ENCODE measurements at places on chromosomes 13 and 19.
A peak's percentile ranks its signal among the peaks of the same experiment; 100 is the strongest.

DNA sequence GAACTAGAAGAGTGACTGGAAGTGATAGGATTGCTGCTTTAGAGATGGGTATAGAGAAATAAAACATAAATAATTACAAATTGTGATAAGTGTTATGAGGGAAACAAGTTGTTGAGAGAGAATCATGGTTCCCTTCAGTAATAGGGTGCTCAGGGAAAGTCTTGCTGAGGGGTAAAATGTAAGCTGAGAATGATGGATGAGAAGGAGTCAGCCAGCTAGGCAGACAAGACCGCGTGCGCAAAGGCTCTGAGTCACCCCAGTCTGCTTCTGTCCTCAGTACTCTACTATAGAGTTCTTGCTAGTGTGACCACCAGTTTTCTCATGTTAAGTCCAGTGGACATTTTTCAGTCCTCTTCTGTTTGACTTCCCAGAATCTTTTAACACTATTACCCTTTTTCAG, 39.5 kb downstream of the PCCA start:
- DNase-seq, result peak; percentile 51

DNA sequence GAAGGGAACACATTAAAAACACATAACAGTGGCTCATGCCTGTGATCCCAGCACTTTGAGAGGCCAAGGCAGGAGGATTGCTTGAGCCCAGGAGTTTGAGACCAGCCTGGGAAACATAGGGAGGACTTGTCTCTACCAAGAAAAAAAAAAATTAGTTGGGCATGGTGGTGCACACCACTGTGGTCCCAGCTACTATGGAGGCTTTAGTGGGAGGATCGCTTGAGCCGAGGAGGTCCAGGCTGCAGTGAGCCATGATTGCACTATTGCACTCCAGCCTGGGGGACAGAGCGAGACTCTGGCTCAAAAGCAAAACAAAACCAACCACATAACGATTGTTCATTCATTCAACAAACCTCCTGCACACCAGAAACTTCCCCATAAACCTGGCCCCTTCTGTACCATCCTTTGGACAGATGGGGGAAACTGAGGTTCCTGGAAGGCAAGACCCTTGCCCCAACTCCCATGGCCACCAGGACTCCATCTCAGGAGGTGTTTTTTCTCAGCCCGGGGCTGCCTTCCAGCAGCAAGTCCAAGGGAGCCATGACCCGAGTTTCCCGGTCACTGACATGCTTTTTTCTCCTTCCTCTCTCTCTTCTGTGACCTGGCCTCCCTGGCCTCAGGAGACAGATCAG, 4.3 kb downstream of the FOSB start:
- no peak for DNase-seq

GRCh38 chr13:66915596-66916185, 314.4 kb downstream of the PCDH9 start:
- DNase-seq, result peak; percentile 32

GRCh38 chr13:44620057-44620456, 43.9 kb upstream of the TSC22D1 start:
- peak; percentile 59 for DNase-seq

DNA sequence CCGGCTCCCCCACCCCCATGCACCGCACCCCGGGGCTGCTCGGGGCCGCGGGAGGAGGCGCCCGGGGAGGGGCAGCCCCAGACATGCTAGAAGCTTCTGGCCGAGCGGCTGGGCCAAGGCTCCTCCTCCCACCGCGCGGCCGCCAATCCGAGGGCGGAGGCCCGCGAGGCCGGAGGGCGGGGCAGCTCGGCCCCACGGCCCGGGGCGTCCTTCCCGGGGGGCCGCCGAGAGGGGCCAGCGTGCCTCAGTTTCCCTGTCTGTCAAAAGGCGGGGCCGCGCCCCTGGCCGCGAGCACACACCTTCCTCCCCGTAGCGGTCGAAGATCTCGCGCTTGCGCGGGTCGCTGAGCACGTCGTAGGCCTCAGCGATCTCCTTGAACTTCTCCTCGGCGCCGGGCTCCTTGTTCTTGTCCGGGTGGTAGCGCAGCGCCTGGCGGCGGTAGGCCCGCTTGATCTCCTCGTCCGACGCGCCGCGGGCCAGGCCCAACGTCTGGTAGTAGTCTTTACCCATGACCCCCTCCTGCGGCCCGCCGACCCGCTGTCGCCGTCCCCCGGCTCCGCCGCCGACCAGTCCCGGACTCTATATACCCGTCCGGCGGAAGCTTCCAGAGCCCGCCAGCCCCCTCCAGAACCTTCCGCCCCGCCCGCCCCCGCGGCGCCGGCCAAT, at the start of gene DNAJB1:
Gene DNAJB1, minus strand, starts transcription at position 558 of the 666 bp plus-strand sequence. Its CDS starts 48 bp downstream, at position 510.
- DNase-seq, result peak; percentile 76

GRCh38 chr19:16861011-16861410, 27.8 kb upstream of the F2RL3 start:
- DNase-seq, result no peak

DNA sequence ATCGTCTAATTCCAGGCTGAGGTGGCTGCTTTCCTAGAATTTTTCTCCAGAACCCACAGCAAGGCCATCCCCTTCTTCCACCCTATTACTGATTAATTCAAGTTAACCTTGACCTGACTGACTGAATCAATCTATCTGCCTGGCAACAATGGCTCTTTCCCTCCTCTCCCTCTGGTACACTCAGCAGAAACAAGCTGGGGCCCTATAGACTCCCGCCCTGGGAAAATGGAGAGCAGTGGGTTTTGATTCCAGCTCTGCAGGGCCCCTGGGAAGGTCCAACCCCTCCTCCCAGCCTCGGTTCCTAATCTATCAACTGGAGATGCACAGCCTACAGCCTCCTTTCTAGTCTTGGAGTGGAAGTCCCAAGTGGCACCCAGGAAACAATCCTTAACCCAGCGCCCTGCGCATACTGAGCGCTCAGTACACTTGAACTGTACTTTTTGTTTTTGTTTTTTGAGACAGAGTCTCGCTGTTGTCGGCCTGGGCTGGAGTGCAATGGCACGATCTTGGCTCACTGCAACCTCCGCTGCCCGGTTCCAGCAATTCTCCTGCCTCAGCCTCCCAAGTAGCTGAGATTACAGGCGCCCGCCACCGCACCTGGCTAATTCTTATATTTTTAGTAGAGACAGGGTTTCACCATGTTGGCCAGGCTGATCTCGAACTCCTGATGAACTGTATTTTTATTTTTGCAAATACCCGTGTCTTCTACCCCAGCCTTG, 5.2 kb upstream of the C3 start:
- DNase-seq, result no peak

DNA sequence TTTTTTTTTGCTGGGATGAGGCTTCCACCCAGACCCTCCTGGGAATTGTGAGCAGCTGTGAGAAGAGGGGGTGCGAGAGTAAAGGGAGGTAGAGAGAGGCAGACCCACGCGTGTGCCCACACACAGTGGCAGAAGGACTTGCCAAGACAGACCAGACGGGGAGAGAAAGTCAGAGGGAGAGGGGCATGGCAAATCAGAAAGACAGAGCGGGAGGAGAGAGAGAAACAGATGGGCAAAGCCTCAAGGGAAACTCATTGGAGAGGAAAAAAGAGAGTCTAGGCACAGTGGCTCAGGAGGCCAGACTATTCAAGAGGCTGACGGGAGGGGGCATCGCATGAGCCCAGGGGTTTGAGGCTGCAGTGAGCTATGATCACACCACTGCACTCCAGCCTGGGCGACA, 17.0 kb downstream of the CATSPERG start:
- no peak for DNase-seq

- DNase-seq, result no peak
Observed at GRCh38 chr13:21434588-21434987, 24.5 kb downstream of the ZDHHC20 start.

DNA sequence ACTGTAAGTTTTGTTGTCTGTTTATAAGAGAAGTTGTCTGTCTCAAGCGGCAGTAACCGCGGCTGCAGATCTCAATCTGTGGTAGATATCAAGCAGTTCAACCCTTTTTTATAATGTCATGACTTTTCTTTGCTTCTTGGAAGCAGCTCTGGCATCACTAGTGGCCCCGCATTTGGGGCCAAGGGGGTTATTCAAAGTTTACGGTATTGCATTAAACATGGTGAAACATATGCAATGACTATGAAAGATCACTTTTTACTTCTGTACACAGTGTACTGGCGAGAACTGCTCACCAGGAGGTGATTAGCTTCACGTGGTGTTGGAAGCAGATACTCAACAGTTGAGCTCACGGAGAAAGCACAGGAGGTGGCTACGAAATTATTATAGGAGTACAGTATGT, 4.6 kb upstream of the FFAR3 start:
- DNase-seq, result no peak

- no peak for DNase-seq
Observed at GRCh38 chr19:32068793-32069192, 276.6 kb upstream of the ZNF507 start.

- DNase-seq, result no peak
Observed at GRCh38 chr13:58160980-58161379, 529.4 kb downstream of the PCDH17 start.

GRCh38 chr19:17869114-17869608, 2.6 kb upstream of the SLC5A5 start:
- no peak for DNase-seq

DNA sequence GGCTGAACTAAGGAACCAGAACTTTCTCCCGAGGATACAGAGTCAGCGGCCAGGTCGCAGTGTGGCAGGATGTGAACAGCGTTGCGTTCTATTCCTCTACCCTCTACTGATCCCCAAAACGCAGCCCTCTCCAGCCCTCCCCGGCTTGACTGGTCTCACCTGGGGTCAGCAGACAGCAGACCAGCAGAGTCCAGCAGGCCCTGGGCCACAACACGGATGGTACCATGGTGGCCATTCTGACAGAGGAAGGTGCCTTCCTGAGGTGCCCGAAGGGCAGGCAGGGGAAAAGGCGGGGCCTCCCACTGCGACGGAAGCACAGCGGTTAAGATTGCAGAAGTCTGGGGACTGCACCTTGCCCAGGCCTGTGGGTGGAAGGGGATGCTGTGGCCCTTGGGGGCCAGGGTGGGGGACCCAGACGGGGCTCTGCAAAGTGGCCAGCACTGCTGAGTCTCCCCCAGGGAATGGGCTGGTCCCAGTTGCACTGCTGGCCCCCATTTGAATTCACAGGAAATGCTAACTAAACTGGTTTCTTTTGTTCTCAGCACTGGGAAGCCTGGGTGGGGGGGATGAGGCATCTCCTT, at the start of gene ICAM3:
Gene ICAM3, minus strand, starts transcription at position 245 of the 581 bp plus-strand sequence. Its CDS starts 10 bp downstream, at position 235.
- DNase-seq, result no peak

- DNase-seq, result peak; percentile 28
Observed at GRCh38 chr19:43450545-43450997, 14.8 kb downstream of the LYPD3 start.

- DNase-seq, result peak; percentile 39
Observed at GRCh38 chr13:101572456-101572855, 120.0 kb downstream of the ITGBL1 start.

DNA sequence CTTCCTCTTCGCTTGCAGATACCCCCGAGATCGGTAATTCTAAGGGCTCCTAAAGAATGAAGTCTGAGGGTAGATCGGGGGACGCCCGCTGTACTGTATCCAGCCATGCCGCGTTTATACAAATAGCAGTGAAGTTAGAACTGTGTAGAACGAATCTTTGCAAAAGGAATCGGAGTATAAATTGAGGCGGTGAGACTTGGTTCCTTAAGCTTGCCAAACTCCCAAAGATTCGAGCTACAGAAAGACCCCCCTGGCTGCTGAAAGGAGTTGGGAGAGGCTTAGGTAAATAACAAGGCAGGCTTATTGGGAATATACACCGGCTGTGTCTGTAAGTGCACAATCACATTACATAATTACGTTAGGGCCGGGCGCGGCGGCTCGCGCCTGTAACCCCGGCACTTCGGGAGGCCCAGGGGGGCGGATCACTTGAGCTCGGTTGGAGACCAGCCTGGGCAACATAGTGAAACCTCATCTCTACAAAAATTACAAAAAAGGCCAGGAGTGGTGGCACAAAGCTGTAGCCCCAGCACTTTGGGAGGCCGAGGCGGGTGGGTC, 12.2 kb downstream of the TMEM160 start:
- no peak for DNase-seq

DNA sequence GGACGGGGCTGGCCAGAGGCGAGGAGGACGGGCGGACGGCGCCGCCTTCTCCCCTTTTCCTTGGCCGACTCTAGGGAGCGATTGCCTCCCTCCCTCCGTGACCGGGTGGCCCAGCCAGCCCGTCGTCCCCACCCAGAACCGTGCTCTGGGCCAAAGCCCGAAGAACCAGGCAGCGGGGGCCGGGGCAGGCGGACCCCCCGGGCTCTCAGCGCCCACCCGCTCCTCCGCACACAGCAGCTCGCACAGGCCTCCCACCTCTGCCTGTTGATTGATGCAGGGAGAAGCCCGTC, 9.3 kb upstream of the MARCHF2 start:
- DNase-seq, result no peak

- DNase-seq, result peak; percentile 2
Observed at GRCh38 chr13:107209824-107210722, 642.1 kb upstream of the ARGLU1 start.

DNA sequence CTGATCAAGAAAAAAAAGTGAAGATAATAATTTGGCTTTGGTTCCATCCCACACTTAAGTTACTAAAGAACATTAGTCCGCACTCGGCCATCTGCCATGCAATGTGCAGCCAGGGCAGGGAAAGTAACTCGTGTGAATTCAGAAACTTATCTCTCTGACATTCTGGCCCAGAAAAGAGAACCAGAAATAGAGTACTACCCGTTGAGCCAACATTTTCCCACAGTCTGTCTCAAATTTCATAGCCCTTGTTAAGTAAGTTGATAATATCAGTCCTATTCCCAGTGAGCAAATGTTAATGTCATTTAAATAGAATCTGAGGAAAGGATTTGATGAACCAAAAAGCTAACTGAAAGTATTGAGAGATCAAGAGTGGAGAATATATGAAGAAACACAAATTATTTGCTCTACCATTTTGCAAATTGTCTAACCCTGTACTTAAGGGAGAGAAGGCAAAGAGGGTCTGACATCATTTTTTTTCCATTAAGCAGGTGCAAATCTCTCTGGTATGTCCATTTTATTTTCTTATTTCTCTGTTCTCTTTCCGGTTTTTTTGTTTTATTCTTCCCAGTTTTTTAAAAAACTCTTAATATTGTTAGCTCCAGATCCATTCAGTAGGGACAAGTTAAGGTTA, 156.3 kb downstream of the NDFIP2 start:
- DNase-seq, result no peak
